ENCODE measurements at places on chromosomes 6 and 20.

DNA sequence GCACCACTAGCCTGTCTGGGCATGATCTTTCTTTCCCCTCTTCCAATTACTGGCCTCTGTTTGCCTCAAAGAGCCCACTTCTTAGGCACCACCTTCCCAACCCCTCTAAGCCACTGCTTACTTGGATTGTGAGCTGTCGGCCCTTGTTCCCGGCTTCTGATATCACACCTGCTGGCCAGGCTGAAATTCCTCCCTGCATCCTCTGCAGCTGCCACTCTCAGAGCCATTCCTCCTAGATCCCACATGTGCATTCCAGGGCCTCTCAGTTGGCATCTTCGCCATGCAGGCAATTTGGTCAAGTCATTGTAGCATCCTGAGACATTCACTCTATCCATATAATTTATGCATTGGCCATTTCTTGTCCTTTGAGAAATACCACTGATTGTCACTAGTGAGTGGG is 135.9 kb downstream of the OLIG3 start:
- no peaks in the 10 kb centered on the region for H3K36me3 ChIP-seq
- no peaks in the 10 kb centered on the region for H3K4me1 ChIP-seq
- DNase-seq = no peak

GRCh38 chr6:107611094-107611810 is 121.3 kb downstream of the SOBP start:
- peaks cover 40% of the 10 kb centered on the region for H3K4me1 ChIP-seq
- H3K27ac ChIP-seq = no peak overlapping the region
- no peak overlapping the region for H3K4me3 ChIP-seq
- DNase-seq = no peak

DNA sequence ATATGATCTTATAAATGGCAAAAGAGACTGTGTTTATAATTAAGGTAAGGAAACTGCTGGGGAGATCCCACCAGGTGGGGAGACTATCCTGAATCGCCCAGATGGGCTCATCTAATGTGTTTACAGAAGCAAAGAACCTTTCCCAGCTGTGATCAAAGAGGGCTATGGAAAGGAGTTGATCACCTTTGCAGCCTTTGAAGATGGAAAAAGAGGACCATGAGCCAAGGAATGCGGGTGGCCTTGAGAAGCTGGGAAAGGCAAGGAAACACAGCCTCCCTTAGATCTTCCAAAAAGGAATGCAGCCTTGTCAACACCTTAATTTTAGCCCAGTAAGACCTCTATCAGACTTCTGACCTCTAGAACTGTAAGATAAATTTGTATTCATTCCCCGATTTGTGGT is 66.5 kb upstream of the ADGRG6 start:
- H3K4me3 ChIP-seq = no peak overlapping the region
- no peaks in the 10 kb centered on the region for H3K4me1 ChIP-seq
- H3K27me3 ChIP-seq = no peaks in the 10 kb centered on the region
- H3K27ac ChIP-seq = no peak overlapping the region

DNA sequence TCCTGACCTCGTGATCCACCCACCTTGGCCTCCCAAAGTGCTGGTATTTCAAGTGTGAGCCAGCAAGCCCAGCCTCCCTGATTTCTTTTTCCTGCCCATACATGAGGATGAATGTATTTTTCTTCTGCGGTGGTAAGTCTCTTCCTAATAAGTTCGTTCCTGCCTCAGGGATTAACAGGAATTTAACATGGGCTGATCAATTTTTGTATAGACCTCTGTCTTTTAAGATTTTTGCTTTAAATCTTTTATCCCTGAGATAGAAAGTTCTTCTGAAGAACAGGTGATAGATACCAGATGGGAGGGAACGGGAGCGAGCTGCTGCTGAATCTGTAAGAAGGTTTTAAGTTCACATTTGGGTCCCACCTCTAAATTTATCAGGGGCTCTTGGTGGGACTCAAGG is 7.0 kb upstream of the ZNFX1 start:
- peaks cover 78% of the 10 kb centered on the region for H3K36me3 ChIP-seq
- no peak overlapping the region for H3K4me3 ChIP-seq
- peaks cover 11% of the 10 kb centered on the region for H3K4me1 ChIP-seq

- DNase-seq = no peak
- no peaks in the 10 kb centered on the region for H3K36me3 ChIP-seq
- no peak overlapping the region for H3K4me3 ChIP-seq
- no peaks in the 10 kb centered on the region for H3K27me3 ChIP-seq
- peak overlapping the region; percentile 54 for H3K27ac ChIP-seq
- H3K4me1 ChIP-seq = peaks cover 5% of the 10 kb centered on the region
Measured at GRCh38 chr6:121856296-121856695, 420.9 kb downstream of the GJA1 start.

DNA sequence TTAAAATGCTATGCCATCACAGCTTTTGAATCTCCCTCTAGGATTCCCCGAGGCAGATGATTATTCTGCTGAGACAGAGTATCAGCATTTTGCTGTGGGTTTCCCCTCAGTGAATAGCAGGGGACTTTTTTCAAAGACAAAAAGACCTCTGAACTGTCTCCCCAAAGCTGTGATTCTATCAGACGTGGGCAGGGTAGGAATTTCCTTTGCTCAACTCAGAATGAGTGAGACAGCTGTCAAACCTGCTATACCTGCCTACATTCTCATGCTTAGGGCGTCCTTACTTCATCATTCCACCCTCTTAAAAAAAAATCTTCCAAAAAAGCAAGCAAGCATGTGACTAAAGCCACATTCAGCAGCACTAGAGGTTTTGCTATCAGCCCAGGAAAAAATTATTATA is 147.6 kb upstream of the FAM83B start:
- H3K4me3 ChIP-seq = no peak overlapping the region
- H3K27ac ChIP-seq = no peak overlapping the region

DNA sequence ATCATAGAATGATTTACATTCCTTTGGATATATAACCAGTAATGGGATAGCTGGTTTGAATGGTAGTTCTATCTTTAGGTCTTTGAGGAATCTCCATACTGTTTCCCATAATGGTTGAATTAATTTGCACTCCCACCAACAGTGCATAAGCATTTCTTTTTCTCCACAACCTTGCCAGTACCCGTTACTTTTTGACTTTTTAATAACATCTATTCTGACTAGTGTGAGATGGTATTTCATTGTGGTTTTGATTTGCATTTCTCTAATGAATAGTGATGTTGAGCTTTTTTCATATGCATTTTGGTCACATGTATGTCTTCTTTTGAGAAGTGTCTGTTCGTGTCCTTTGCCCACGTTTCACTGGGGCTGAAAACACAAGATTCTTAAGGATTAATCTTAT is 107.3 kb downstream of the TINAG start:
- H3K27ac ChIP-seq = no peak overlapping the region
- no peaks in the 10 kb centered on the region for H3K36me3 ChIP-seq
- H3K4me3 ChIP-seq = no peak overlapping the region
- DNase-seq = no peak
- no peaks in the 10 kb centered on the region for H3K27me3 ChIP-seq

- H3K4me3 ChIP-seq = no peak overlapping the region
- peak; percentile 2 for DNase-seq
- H3K27ac ChIP-seq = no peak overlapping the region
- no peaks in the 10 kb centered on the region for H3K27me3 ChIP-seq
- H3K36me3 ChIP-seq = no peaks in the 10 kb centered on the region
Measured at GRCh38 chr6:76885861-76886301, 577.4 kb downstream of the HTR1B start.

GRCh38 chr6:257774-258173 is 34.5 kb upstream of the DUSP22 start:
- H3K36me3 ChIP-seq = no peaks in the 10 kb centered on the region
- no peak for DNase-seq
- H3K27ac ChIP-seq = no peak overlapping the region
- H3K27me3 ChIP-seq = no peaks in the 10 kb centered on the region
- H3K4me1 ChIP-seq = no peaks in the 10 kb centered on the region

- peaks cover 20% of the 10 kb centered on the region for H3K4me1 ChIP-seq
- no peak for DNase-seq
- peak overlapping the region; percentile 5 for H3K27ac ChIP-seq
- H3K36me3 ChIP-seq = no peaks in the 10 kb centered on the region
Measured at GRCh38 chr6:100879317-100879716, 1.8 kb downstream of the ASCC3 start.

GRCh38 chr20:62741701-62742491 is 33.3 kb downstream of the NTSR1 start:
- no peak overlapping the region for H3K4me3 ChIP-seq
- H3K27ac ChIP-seq = no peak overlapping the region
- no peak for DNase-seq
- H3K27me3 ChIP-seq = no peaks in the 10 kb centered on the region

DNA sequence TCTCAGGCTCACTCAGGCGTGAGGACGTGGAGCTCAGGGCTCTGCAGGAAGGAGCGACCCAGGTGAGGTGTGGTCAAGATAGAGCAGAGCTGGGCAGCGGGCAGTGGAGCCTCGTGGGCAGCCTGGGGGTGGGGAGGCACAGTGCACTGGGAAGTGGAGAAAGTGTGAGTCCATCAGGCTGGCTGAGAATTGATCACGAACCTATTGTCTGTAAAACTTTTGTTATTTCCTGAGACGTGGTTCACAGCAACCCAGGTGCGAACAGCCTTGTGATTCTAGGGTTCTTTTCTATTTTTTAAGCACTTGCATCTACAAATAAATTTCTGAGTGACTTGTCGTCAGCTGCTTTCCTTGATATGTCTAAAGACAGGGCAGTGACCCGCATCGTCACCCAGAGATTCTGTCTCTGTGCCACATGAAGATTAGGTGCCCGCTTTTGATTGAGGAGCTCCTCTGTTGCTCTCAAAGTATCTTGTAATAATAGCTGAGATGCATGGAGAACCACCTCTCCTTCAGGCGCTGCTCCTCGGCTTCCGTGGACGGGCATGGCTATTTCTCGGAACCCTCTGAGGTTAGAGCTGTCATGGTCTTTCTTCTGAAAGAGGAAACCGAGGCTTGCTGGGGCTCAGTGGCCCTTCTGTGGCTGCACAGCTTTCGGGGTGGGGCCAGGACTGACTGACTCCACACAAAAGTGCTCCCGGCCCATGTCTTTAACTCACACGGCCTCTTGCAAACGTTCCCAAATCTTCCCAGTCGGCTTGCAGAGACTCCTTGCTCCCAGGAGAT is 662 bp upstream of the CCR6 start:
- H3K27ac ChIP-seq = no peak overlapping the region
- no peak overlapping the region for H3K4me3 ChIP-seq
- no peaks in the 10 kb centered on the region for H3K4me1 ChIP-seq
- H3K36me3 ChIP-seq = no peaks in the 10 kb centered on the region

Measured in thoracic aorta (tissue), 2 donors.